ENCODE measurements at places on chromosomes 2 and 18.

GRCh38 chr2:154452906-154453493 is 245.5 kb upstream of the KCNJ3 start:
- no peak for DNase-seq

GRCh38 chr2:182915369-182916326 is 49.2 kb upstream of the FRZB start:
- DNase-seq = no peak

- DNase-seq = no peak
Measured at GRCh38 chr2:240956935-240957655, 41.3 kb upstream of the SNED1 start.

GRCh38 chr2:234135750-234136221 is 85.3 kb downstream of the SPP2 start:
- peak; percentile 10 for DNase-seq

- DNase-seq = no peak
Measured at GRCh38 chr2:136291871-136292270, 173.9 kb upstream of the CXCR4 start.
